Activated naive CD4-positive, alpha-beta T cell treated with anti-CD3 and anti-CD28 coated beads, Interleukin-2, amount 50 U/mL, for 72 hours (primary cell): ENCODE measurements at places on chromosomes 7 and 10. TPM values are rescaled to one million over a fixed set of nuclear protein-coding genes. Genes with fewer than 3 reads are reported as not detected.

- DNase-seq, result no peak
Measured at GRCh38 chr10:97229322-97230015, 43.7 kb upstream of the SLIT1 start.

- no peak for DNase-seq
Measured at GRCh38 chr10:67471022-67471421, 225.0 kb downstream of the CTNNA3 start.

- no peak for DNase-seq
Measured at GRCh38 chr7:132291481-132291880, 284.8 kb downstream of the PLXNA4 start.

- DNase-seq, result no peak
Measured at GRCh38 chr7:87330942-87331341, 14.5 kb upstream of the CROT start.

Gene TACC2
- not detected for total RNA-seq

Gene ENO4
- not detected for total RNA-seq
